ENCODE measurements at places on chromosomes 3 and 15.

GRCh38 chr3:55169608-55170072 is 241.8 kb upstream of the LRTM1 start:
- no peak for DNase-seq

DNA sequence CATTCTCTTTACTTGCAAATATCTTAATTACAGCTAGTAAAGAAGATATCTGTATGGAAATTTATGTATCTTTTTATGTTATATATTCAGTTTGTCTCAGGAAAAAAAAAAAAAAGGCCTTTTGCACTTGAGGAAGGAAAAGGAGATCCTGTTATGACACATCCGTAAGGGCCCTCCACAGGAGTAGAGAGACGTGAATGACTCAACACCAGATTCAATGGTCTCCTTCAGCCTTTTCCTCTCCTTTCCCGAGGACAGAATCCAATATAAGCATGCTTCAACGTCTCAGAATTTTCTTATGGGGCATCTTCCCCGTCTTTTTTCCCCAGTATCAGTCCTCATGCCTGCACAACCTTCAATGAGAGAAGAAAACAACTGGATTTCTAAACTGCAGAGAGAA is 340.3 kb downstream of the NTRK3 start:
- DNase-seq = no peak

DNA sequence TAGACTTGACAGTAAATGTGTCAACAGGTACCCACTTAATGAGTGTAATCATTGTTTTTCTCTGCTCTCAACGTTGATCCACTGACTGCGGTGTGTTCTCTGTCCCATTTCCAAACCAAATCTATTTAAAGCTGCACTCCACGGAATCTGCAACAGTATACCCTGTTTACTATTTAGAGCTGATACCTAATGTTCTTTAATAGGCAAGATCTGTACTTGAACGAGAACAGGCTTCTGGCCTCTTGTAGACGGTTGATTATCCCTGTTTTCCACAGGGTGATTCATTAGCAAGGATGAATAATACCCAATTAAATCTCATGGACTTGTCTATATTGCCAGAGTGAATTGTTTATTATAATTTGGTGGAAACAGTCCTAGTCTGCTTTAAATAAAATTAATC is 189.9 kb downstream of the LPP start:
- no peak for DNase-seq

GRCh38 chr3:168425936-168426595 is 330.3 kb upstream of the GOLIM4 start:
- DNase-seq = no peak

GRCh38 chr3:72295962-72296450 is 511.1 kb upstream of the PROK2 start:
- no peak for DNase-seq

GRCh38 chr3:162525771-162526170 is 1029.2 kb downstream of the OTOL1 start:
- no peak for DNase-seq

GRCh38 chr3:163671201-163671600 is 1407.1 kb downstream of the SI start:
- no peak for DNase-seq

DNA sequence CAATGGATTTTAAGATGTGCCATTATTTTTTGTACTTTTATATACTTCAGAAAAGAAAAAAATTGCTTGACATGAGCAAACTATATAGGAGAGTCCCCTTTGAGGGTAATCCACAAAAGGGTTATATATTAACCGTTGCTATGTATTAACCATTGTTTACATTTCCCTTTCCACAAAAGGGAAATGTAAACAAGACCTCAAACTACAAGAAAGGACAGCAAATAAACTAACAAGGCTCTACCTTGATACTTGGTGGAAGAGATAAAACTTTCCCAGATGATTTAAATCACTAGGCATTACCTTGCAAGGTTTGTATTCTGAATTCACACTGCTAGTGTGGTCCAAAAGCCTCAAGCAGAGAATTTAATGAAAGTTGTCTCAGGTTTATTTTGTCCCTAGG is 616.3 kb upstream of the BCHE start:
- DNase-seq = no peak

All from globus pallidus (tissue), 1 donor.